ENCODE measurements at places on chromosomes 4 and X. TPM values are rescaled to one million over a fixed set of nuclear protein-coding genes. Genes with fewer than 3 reads are reported as not detected.

DNA sequence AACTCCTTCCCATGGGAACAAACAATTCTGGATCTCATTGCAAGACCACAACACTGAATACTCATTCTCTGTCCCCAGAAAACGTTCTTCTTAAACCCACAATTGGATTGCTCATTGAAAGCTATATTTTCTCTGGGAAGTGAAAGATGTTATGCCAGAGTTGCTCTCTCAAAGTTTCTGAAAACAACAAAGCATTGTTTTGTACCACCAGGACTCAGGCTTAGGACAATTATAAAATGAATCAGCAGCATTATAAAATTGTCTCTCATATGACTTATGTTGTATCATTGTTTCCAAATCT, 26.5 kb downstream of the TFDP3 start:
- no peak overlapping the region for H3K4me3 ChIP-seq
- no peaks in the 10 kb centered on the region for H3K27me3 ChIP-seq
- no peak overlapping the region for H3K27ac ChIP-seq
- no peaks in the 10 kb centered on the region for H3K4me1 ChIP-seq
- no peak for DNase-seq

DNA sequence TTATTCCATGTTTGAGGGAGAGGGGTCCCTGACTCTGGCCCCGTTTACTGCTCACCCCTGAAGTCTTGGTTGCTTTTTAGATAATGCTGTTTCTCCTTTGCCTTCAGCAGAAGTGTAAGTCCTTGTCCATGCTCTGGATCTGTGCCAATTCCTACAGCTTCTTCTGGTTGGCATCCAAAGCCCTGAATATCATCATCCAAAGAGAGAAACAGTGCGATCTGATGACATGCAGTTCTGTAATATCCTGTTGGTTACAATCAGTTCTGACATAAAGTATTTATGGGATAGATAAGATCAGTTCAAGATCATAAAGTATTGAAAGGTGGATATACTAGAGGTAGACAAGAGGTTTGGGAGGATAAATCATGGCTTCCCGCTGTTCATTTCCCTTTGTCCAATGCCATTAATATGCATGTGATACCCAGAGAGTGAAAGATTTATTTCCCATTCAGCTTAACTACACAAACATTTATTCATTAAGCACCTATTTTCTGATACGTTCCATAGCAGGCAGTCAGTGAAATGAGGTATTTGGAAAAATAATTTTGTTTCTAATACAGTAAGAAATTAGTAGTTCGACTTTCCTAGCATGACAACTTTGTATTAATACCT, 53.2 kb upstream of the TMEM150C start:
- no peak for DNase-seq
- H3K27ac ChIP-seq: no peak overlapping the region
- H3K4me1 ChIP-seq: no peaks in the 10 kb centered on the region
- H3K27me3 ChIP-seq: peaks cover 2% of the 10 kb centered on the region
- no peaks in the 10 kb centered on the region for H3K36me3 ChIP-seq
- H3K4me3 ChIP-seq: no peak overlapping the region

GRCh38 chrX:69133921-69134542, 31.2 kb downstream of the PJA1 start:
- no peaks in the 10 kb centered on the region for H3K4me1 ChIP-seq
- H3K36me3 ChIP-seq: no peaks in the 10 kb centered on the region
- H3K4me3 ChIP-seq: no peak overlapping the region
- peak; percentile 4 for DNase-seq

DNA sequence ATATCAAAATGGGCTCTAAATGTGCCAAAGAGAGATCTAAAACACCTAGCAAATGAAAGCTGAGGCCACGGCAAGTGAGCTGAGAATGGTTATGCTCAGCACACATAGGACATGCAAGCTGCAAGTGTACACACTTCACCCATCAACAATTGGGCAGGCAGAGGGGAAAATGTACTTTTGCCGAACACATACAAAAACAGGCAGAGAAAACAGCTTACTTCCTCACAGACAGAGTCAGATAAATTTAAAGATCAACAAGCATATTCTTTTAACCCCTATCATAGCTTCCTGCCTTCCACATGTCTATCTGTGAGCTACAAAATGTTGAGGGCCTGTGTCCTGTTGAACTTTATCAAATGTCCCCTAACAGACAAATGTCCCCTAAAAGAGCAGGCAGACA, 60.3 kb downstream of the SH3KBP1 start:
- peaks cover 1% of the 10 kb centered on the region for H3K36me3 ChIP-seq
- peak overlapping the region; percentile 87 for H3K27ac ChIP-seq
- peaks cover 45% of the 10 kb centered on the region for H3K4me1 ChIP-seq
- H3K4me3 ChIP-seq: peak overlapping the region; percentile 28
- DNase-seq: no peak

DNA sequence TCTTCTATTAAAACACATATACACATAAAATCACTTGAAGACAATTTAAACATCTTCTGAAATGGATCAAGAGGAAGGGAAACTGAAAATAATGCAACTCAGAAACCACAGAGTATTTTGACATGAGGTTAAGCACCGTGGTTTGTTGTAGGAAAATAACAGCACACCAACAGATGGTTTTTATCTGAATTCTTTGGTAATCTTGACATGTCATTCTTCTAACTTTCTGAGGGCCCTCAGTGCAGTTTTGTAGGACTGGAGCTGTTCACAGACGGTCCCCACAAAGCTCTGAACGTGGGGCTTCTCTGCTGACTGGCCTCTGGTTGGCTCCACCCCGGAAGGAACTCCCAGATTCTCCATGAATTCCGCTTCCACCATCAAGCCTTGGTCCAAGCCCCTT, 16.0 kb upstream of the TLR8 start:
- H3K27ac ChIP-seq: peak overlapping the region; percentile 29
- no peak overlapping the region for H3K4me3 ChIP-seq
- H3K27me3 ChIP-seq: no peaks in the 10 kb centered on the region
- H3K4me1 ChIP-seq: peaks cover 27% of the 10 kb centered on the region

- DNase-seq: no peak
- H3K36me3 ChIP-seq: no peaks in the 10 kb centered on the region
Measured at GRCh38 chr4:33072298-33073089, 2352.3 kb downstream of the PCDH7 start.

- H3K27me3 ChIP-seq: peaks cover 2% of the 10 kb centered on the region
- H3K4me3 ChIP-seq: no peak overlapping the region
- H3K36me3 ChIP-seq: no peaks in the 10 kb centered on the region
- no peak overlapping the region for H3K27ac ChIP-seq
Measured at GRCh38 chr4:153087671-153088194, 116.5 kb upstream of the TRIM2 start.

IRS4 gene
- total RNA-seq: not detected

GRCh38 chrX:37367946-37368345, 18.8 kb downstream of the PRRG1 start:
- no peaks in the 10 kb centered on the region for H3K27me3 ChIP-seq
- DNase-seq: no peak
- H3K27ac ChIP-seq: no peak overlapping the region

- H3K27ac ChIP-seq: no peak overlapping the region
- H3K4me1 ChIP-seq: peaks cover 14% of the 10 kb centered on the region
- no peaks in the 10 kb centered on the region for H3K27me3 ChIP-seq
- no peak for DNase-seq
- no peaks in the 10 kb centered on the region for H3K36me3 ChIP-seq
- H3K4me3 ChIP-seq: no peak overlapping the region
Measured at GRCh38 chrX:9317176-9317575, 147.7 kb upstream of the TBL1X start.

APELA gene
- total RNA-seq: not detected

DNA sequence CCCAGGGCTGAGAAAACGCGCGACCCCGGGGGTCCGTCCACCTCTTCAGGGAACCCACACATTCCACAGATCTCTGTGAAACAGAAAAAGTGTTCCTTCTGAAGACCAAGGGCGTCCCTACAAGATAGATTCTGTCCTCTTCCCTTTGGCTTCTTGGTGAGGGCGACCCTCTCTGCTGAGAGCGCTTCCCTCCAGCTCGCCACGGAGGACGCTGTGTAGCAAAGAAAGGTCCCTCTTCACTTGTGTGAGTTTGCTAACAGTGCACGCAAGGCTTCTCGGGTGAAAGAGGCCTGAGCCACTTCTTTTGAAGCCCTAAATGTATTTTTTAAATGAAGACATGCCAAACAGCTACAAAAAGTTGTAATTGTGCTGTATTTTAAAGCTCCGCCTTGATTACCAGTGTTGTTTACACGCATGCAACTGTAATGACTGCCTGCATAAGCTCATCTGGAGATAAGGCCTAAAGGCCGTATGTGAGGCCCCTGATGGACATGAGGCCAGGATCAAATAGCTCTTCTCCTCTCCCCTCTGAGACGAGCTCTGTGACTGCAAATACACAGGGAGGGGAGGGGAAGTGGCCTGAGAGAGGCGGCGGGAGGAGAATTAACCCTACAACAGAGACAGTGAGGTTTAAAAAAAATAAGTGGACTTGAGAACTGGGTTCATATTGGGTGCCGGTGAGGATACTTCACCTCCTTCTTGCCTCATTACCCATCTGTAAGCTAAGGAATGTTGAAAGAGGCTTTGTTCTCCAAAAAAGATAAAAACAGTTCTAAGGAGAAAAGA, 95.5 kb downstream of the SOWAHB start:
- peaks cover 7% of the 10 kb centered on the region for H3K27me3 ChIP-seq
- H3K27ac ChIP-seq: no peak overlapping the region
- H3K4me3 ChIP-seq: no peak overlapping the region

DNA sequence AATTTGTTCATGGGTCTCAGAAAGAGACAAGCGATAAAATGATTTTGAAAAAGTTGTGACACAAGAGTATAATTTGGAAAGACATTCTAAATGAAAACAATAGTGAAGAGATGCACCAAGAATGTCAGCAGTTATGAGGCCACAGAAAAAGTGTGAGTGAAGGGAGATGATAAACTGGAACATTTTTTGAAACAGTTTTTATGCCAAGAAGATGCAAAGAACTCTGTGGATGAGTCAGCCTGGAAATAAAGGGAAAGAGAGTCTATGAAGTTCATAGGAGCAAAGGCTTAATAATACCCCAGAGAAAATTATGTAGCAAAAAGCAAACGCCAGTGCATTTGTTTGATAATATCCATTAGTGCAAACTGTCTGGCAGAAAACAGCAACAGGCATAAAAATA, 188.4 kb upstream of the TBC1D9 start:
- no peak overlapping the region for H3K4me3 ChIP-seq
- peaks cover 3% of the 10 kb centered on the region for H3K27me3 ChIP-seq
- H3K27ac ChIP-seq: no peak overlapping the region
- no peaks in the 10 kb centered on the region for H3K36me3 ChIP-seq
- H3K4me1 ChIP-seq: no peaks in the 10 kb centered on the region

DNA sequence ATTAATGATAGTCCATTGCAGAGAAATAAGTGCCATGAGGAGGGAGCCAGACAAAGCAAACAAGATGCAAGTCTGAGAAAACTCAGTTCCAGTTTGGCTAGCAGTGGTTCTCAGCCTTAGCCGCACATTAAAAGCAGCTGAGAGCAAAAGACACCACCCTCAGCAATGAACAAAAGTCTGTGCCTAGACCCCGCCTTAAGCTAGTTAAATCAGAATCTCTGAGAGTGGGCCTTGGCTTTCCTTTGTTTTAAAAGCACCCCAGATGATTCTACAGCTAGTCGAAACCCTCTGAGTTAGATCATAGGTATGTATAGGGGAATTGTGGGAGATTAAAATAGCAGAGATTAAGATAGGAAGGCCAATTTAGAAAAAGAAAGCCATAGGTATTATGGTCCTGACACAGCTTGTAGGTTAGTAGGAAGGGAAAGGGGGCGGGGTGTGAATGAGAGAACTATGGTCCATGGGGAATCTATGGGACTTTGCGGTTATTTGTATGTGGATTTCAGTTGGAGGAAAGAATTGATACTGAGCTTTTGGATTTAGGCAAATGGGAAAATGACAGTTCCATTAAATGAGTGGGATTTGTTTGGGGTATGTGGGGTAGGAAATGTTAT, 12.0 kb downstream of the SPRY1 start:
- H3K27ac ChIP-seq: no peak overlapping the region
- peaks cover 20% of the 10 kb centered on the region for H3K36me3 ChIP-seq
- DNase-seq: no peak
- H3K27me3 ChIP-seq: no peaks in the 10 kb centered on the region
- H3K4me3 ChIP-seq: no peak overlapping the region

BTK gene
- total RNA-seq: not detected

- peak; percentile 71 for DNase-seq
- H3K27ac ChIP-seq: no peak overlapping the region
- peaks cover 23% of the 10 kb centered on the region for H3K4me1 ChIP-seq
- no peaks in the 10 kb centered on the region for H3K36me3 ChIP-seq
- H3K4me3 ChIP-seq: peak overlapping the region; percentile 72
Measured at GRCh38 chr4:112523008-112523721, 7.2 kb upstream of the NEUROG2 start.

DNA sequence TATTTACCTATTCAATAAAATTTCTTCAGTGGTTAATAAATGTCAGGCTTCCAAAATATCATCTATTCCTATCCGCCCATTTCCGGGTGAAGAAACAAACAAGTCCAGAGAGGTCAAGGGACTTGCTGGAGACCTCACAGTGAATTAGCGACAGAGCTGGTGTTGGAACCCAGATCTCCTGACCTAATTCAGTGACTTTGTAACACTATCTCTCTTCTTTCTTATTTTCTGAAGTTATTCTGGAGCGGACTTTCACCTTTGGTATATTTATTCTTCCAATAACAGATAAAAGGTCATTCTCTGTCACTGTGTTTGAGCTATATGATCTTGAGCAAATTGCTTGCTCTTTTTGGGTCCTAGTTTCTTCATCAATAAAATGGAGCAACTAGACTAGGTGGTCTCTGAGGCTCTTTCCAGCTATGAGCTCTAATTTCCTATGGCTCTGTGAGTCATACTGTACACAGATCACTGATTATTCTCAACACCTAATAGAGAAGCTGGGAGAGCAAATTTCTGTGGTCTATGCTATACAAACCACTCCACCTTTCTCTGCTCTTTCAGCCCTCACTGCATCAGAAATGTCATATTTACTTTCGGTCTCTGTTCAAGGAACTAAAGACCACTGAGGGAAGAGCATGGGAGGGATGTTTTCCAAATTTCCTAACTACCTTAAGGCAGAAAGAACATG, 113.2 kb upstream of the IGSF1 start:
- no peak overlapping the region for H3K4me3 ChIP-seq
- no peaks in the 10 kb centered on the region for H3K4me1 ChIP-seq
- no peaks in the 10 kb centered on the region for H3K36me3 ChIP-seq
- H3K27ac ChIP-seq: no peak overlapping the region
- H3K27me3 ChIP-seq: no peaks in the 10 kb centered on the region

TMEM33 gene
- 43.8 TPM for total RNA-seq

RNF175 gene
- total RNA-seq: 0.57 TPM

DNA sequence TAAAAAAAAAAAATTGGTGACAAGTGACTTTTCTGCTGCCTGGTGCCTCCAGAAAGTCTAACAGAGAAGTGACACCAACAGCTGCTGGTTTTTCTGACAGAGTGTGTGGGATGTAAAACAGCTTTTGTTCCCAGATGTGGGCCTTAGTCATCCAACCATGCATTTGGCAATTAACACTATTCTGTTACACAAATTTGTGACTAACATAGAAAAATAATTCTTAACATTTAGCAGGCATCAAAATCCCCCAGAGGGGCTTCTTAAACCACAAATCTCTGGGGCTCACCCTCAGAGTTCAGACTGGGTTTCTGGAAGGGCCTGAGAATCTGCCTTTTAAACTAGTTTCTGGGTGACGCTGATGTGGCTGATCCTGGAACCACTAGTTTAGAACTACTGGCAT, 100.5 kb upstream of the PCDH7 start:
- H3K4me3 ChIP-seq: no peak overlapping the region
- no peak for DNase-seq
- no peaks in the 10 kb centered on the region for H3K4me1 ChIP-seq
- H3K27ac ChIP-seq: no peak overlapping the region
- no peaks in the 10 kb centered on the region for H3K27me3 ChIP-seq

Data from activated CD4-positive, alpha-beta T cell treated with anti-CD3 and anti-CD28 coated beads for 36 hours (primary cell).